Testis (tissue), 5 donors: ENCODE measurements at places on chromosomes 3 and 15. TPM values are rescaled to one million over a fixed set of nuclear protein-coding genes. Genes with fewer than 3 reads are reported as not detected.

DNA sequence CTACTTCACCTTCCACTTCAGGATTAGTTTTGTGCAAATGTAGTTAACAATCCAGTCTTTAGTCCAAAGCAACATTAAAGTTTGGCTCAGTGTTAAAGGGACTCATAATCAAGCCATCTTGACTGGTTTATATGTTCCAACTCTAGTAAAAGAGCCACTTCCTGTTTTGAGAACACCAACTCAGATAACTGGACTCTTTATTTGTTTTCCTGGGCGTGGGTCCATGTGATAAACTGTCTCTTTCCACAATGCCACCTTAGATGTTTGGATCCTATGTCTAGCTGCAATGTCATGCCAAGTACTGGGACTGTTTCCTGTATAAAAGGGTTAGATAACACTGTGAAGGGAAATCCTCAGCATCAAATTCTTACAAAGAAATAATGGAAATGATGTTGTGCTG, 545.0 kb downstream of the PYDC2 start:
- DNase-seq = no peak

- no peak for DNase-seq
Measured at GRCh38 chr15:51223771-51224229, 114.6 kb downstream of the CYP19A1 start.

- no peak for DNase-seq
Measured at GRCh38 chr3:39187372-39188155, 4.8 kb downstream of the XIRP1 start.

The PRR20G gene
- 12.8 TPM for total RNA-seq

The KBTBD13 gene
- 3.4 TPM for total RNA-seq

The ZNF662 gene
- total RNA-seq = 19.2 TPM

The C3orf80 gene
- total RNA-seq = 2.8 TPM

The TMCC1 gene
- total RNA-seq = 119 TPM
